Urinary bladder (tissue), 4 donors: ENCODE measurements at places on chromosomes 3 and 15.

- DNase-seq, result no peak
Observed at GRCh38 chr15:91887921-91888373, 34.4 kb downstream of the SLCO3A1 start.

- no peak for DNase-seq
Observed at GRCh38 chr3:46981932-46982471, 2.5 kb downstream of the NBEAL2 start.

DNA sequence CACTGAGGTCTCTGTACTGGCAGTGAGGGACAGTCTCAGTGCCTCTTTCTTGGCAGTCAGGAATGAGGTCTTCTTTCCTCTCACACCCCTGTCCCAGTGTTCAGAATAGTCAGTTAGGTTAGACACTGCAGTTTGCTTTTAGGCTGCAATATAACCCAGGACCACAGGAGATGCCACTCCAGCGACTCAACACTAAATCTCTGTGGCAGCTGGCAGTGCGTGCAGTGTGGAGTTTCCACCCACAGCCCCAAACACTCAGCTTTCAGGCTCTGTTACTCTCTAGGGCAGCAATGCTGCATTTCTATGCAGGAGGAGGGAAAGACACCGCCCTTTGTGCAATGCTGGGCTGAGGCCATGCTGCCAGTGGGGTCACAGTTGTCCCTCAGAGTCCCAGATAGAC is 150.2 kb upstream of the SUCLG2 start:
- no peak for DNase-seq

DNA sequence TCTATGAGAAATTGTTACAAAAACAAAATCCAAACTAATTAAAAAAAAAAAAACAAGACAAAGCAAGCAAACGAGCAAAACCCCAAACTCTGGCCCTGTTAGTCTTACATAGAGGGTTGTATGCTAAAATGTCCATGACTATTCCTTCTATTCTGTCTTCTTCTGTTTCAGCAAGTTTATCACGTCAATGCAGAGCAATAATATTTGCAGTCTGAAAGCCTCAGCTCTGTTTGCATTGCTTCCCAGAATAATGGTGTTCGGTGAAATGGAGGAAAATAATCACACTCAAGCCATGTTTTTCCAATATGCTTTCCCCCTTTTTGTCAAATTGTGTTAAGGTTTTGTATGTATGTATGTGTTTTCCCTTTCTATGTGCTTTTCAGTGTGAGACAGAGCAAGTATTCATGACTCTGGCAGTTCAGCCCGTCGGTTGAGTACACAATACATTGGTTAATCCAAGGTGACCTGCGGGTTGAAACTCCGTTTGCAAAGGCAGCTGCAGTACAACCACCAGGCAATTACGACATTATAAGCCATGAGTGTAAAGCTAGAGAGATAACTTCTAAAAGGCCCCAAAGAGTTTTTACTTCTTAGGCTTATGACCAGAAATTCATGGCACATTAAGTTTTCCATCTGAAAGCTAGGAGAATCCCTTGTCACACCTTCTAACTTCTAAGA is 34.9 kb upstream of the MAGI1 start:
- DNase-seq, result no peak

DNA sequence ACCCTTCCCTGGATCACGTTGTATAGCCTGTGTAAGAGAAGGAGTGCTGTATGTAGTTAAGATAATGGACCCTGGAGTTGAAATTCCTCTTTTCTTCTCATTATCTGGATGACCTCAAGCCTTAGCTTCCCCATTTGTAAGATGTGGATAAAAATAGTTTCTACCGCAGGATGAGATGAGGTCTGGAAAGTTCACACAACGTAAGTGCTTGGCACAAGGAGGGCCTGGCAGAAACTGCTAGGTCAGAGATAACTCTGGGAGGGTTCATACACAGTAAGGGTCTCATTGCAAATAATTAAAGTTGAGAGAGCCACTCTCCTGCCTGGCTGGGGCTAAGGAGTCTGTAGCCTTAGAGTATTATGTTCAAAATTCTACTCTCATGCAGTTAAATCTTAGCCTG is 214.4 kb downstream of the LRTM1 start:
- DNase-seq, result no peak

DNA sequence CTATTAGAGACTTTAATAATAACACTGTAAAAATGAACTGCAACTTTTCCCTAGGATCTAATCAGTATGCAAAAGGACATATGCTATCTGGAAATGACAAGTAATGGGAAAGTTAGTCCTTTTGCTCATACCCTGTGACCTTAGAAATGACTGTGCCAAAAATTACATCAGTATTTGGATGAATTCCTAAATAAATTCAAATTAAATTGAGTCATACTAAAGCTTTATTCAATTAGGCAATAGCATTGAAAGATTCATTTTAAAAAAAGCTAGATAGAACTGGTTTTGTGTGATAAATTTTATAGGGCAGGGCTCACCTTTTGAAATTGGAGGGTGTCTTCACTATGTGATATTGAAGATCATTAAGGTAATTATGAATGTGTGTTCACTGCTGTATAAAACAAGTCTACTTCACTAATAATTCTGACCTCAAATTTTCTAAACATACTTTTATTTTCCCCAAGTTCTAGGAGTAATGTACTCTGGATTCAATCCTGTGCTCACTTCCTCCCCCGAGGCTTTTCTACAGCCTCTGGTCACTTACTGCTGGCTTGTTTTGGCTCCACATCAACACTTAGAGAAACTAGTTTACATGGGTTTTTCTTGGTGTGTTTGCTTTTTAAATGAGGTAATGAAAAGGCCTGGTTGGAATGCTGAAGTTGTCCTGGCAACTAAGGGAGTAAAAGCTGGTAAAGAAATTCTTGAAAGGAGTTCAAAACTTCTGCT is 44.4 kb upstream of the SPTSSB start:
- DNase-seq, result peak; percentile 60

DNA sequence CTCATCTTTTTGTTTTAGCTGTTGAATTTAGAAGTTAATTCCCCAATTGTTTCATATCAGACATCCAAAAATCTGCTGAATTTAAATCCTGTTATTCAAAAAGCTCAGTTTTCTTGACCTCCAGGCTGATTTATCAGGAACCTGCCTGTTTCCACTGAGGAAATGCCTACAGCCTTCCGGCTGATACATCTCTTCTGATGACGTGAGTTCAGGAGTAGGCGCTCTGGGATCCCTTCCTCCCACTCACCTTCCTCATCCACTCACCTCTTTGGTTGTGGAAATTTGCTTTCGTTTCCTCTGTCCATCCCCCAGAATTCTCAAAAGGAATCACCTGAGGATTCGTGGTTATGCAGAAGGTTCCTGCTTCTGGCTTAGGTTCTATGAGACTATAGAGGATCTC is 55.4 kb upstream of the ALDH1A3 start:
- DNase-seq, result no peak

DNA sequence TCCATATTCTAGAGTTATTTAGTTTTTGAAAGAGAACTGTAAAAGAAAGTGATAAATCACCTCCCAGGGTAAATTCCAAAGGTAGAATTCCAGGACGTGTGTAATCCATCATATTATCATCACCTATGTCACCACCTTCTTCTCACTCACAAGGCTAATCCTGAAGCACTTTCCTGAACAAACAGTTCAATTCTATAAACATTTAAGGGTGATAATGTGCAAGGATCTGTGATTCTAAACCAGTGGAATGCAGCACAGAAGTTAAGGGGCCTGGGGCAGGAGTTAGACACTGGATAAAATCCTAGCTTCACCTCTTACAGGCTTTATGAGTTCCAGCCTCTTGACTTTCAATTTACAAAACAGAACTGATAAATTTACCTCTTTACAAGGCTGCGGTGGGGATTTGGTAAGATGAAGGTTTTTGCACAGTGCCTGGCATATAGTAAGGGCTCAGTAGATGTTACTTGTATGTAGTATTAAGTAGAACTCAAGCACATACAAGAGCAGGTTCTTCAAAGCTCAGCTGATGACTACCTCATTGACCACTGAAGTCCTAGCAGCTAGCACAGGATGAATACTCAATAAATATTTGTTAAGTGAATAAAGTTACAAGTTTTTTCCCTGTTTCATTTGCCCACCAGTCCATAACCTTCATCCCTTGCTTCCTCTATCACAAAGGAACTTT is 47.3 kb upstream of the CCDC80 start:
- DNase-seq, result no peak

- no peak for DNase-seq
Observed at GRCh38 chr15:82999905-83000671, 11.4 kb downstream of the C15orf40 start.

GRCh38 chr15:81146466-81146865 is 12.4 kb downstream of the CFAP161 start:
- DNase-seq, result no peak
